Stimulated activated CD8-positive, alpha-beta memory T cell treated with anti-CD3 and anti-CD28 coated beads, Interleukin-15, amount 100 ng/mL, for 24 hours (primary cell): ENCODE measurements at places on chromosomes 4 and X.

DNA sequence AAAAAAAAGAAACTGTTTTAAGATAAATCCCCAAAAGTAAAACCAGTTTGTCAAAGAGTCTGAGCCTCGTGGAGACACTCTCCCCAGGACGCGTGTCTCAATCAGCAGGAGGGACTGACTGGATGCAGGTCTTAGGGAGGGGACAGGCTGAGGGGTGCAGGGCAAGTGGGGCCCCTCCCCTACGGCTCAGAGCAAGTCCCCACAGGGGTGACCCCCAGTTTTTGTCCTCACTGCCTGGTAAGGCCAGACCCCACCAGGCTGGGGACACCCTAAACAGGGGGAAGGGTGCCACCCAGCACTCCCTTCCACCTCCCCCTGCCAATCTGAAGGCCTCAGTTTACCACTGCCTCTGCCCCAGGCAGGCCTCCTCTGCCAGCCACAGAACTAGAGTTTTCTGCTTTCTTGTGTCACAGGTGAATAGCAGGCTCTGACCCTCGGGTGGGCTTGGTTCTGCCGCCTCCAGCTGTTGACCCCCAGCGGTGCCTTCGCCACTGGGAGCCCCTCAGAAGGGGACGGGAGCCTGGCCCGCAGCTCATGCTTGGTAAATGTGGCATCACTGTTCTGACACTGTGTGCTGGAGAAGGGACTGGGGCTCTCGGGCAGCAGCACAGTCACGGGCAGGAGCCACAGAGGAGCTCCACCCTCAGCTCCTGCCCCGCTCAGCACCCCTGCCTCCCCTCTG is 69.8 kb upstream of the MXD4 start:
- no peak for DNase-seq

GRCh38 chr4:161650812-161651211 is 513.0 kb downstream of the FSTL5 start:
- DNase-seq: no peak

DNA sequence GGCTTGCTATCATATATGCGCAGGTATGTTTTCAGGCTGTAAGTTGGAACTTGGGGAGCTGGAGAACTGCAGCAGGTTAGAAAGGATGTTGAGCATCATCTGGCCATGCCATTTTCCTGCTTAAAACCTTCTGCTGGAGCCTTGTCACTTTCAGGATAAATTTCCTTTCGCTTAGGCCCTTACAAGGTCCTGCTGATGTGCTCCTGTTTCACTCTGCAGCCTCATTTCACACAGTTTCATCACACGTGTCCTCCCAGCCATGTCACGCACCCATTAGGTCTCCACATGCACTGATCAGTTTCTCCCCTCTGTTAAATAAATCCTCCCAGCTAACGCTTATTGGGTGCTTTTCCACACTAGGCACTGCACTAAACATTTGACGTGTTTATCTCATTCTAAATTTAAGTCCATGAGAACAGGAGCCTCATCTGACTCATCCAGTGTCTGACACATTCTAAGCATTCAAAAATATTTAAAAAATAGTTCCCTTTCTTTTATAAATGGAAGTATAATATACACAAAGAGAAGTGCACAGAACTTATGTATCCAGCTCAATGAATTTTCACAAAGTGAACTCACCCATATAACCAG is 14.5 kb downstream of the SOD3 start:
- DNase-seq: no peak

- DNase-seq: no peak
Measured at GRCh38 chr4:33709247-33709646, 2535.1 kb downstream of the ARAP2 start.

DNA sequence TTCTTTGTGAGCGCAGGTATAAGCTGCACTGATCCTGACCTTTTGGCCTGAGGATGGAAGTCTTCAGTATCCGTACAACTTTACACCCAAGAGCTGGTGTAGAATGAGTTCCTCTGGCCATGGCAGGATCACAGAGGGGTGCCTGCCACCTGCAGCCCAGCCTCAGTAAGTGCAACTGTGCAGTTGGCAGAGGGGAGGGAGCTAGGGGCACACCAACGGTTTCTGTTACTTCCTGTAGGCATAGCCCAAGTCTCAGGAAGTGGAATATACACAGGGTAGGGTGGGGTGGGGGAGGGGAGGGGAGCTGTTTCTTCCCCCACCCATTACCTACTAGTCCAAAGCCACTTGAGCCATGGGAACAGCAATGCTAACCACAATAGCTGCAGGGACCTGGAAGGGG is 85.4 kb upstream of the GBA3 start:
- no peak for DNase-seq

- no peak for DNase-seq
Measured at GRCh38 chrX:105658136-105658535, 164.2 kb upstream of the NRK start.

GRCh38 chr4:162360369-162361149 is 196.8 kb upstream of the FSTL5 start:
- no peak for DNase-seq

DNA sequence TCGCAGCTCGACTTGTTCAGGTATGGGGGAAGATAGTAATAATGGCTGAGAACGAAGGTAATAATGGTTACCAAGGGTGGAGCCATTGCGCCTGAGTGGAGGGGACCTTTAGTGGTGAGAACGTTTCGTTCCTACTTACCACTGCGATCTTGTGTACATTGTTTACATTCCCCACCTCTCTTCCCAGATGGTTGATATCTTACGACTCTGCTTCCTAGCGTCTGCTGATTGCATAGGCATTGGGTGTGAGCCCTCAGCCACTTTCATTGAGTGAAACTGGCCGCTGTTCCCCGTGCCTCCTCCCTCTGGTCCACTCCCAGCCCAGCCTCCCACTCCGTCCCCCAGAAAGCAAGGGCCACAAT is 850 bp downstream of the IGBP1 start:
- DNase-seq: no peak

GRCh38 chr4:17587094-17587822 is 10.3 kb downstream of the LAP3 start:
- no peak for DNase-seq

- no peak for DNase-seq
Measured at GRCh38 chr4:179927473-179927872, 2315.7 kb upstream of the TENM3 start.

- DNase-seq: no peak
Measured at GRCh38 chr4:143558286-143558685, 44.8 kb downstream of the SMARCA5 start.

- no peak for DNase-seq
Measured at GRCh38 chrX:72128881-72129280, 2.8 kb downstream of the RTL5 start.

GRCh38 chr4:123835831-123836590 is 439.4 kb downstream of the SPRY1 start:
- DNase-seq: no peak

DNA sequence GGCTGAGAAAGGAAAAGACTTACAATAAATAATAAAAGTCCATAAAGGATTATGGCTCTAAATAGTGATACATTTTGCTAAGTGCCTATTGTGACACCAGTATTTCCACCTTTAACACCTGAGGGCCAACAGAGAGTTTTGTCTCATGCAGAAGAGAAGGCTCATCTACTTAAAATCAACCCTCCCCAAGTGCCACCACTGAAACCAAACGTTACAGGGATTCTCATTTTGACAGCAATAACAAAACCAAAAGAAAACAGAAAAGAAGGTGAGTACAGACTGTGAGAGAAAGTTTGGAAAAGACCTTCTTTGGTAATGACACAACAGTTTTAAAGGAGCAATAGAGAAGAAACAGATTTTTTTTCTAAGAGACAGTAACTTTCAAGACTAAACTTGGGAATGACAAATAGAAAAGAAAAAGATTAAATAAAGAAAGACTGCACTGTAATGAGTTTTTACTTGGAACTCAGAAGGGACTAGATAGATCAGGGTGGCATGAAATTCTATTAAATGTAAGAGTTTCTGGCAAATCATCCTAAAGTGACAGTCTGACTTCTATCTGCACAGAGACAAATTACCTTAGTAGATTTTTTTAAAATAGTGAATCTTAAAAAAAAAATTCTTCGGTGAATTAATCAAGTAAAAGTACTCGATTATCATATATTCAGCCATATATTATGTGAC is 109.7 kb downstream of the ZNF827 start:
- DNase-seq: no peak

GRCh38 chr4:137998666-137999429 is 243.3 kb downstream of the SLC7A11 start:
- DNase-seq: no peak

DNA sequence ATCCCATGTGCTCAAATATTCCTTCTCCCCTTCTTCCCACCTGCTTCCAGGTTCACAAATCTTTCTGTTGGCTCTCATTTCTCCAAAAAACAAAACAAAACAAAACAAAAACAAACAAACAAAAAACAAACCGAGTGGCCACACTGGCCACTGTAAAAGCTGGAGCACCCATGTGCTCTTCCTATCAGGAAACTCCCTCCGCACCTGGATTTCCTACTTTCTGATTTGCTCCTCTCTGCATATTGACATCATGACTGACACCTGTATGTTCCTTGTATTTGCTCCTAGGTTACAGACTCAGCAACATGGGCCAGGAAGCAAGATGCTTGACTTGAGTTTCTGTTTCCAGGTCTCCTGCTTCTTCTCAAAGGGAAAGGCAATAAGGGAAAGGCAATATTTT is 258.8 kb downstream of the GPC3 start:
- DNase-seq: no peak

DNA sequence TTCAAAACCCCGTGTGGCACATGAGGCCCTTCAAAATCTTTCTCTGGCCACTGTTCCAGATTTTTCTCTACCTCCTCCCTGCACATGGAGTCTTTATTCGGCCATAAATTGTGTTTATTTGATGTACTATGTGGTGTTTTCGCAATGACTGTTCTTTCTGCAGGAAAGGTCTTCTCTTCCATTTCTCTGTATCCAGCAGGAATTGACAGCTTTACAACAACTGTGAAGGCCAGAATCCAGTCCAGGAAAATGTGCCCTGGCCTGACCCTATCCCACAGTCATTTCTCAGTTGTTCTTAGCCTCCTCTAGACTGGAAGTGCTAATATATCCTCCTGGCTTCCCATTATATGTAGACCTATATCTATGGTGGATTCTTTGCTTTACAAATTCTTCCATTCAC is 191.4 kb downstream of the COL25A1 start:
- DNase-seq: no peak

- no peak for DNase-seq
Measured at GRCh38 chr4:174154215-174154854, 129.1 kb downstream of the FBXO8 start.

DNA sequence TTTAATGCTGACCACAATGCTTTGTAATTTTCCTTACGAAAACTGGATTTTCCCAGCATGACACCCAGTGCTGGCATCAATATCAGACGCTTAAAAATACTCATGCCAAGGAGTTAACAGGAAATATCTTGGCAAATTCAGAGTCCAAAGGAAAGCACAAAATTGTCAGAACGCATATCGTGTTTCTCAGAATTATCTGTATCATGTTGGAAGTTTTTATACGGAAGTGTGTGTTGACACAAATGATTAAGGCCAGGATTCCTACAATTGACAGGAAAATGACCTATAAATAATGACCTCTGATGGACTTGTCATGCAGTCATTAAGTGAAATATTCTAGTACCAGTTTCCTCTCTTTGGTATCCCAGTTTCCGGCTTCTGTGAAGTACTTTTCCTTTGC is 132.1 kb upstream of the TLL1 start:
- no peak for DNase-seq
